ENCODE measurements at places on chromosomes 5 and 9.

- DNase-seq, result no peak
Observed at GRCh38 chr9:91001146-91001611, 199.6 kb downstream of the SYK start.

DNA sequence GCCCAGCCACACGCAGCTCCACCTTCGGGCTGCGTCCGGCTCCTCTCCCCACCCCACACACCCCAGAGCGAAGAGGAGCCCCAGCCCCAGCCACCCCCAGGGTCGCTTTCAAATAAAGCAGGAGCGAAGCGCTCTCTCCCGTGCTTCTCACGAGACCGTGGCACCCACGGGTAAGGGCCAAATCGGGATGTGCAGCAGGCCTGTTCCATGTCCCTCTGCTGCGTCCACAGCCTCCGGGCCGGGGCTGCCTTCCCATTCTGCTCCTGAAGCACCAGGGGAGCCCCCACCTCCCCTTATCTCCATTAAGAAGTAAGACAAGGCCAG lies 59.8 kb downstream of the KCNT1 start:
- no peak for DNase-seq

- DNase-seq, result no peak
Observed at GRCh38 chr5:166750376-166750775, 1541.1 kb upstream of the WWC1 start.

- DNase-seq, result no peak
Observed at GRCh38 chr5:139912158-139912557, 116.5 kb downstream of the PSD2 start.

GRCh38 chr9:37961351-37961750 lies 57.4 kb upstream of the SLC25A51 start:
- DNase-seq, result no peak

DNA sequence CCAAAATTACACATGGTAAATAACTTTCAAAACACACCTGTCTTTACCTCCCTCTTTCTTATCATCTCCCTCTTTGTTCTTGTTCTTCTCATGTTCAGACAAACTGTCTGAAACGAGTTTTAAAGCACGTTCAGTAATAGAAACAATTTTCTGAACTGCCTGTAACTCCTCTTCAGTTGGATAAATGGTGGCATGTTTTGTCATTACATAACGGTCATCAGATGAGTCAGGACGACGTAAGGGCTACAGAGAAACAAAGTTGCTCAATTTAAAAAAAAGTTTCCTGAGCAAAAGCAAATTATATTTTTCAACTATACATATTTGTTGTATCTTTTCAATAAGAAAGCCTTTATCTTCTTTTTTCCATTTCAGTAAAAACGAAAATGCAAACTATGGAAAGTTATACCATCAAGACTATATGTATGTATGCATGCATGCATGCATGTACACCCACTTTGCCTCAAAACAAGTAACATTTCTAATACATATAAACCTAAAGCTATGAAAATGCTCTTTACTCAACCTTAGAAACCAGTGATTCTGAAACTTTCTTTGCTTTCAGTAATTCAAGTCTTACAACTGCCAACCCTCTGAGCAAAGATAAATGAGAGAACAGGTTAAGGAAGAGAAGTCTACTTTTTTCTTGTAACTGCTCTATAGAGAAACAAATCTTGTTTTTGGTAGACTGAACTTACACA lies 56.0 kb downstream of the ZFR start:
- DNase-seq, result no peak

- DNase-seq, result no peak
Observed at GRCh38 chr9:138072897-138073296, 195.3 kb downstream of the CACNA1B start.

GRCh38 chr5:124264499-124264898 lies 481.9 kb downstream of the ZNF608 start:
- no peak for DNase-seq

DNA sequence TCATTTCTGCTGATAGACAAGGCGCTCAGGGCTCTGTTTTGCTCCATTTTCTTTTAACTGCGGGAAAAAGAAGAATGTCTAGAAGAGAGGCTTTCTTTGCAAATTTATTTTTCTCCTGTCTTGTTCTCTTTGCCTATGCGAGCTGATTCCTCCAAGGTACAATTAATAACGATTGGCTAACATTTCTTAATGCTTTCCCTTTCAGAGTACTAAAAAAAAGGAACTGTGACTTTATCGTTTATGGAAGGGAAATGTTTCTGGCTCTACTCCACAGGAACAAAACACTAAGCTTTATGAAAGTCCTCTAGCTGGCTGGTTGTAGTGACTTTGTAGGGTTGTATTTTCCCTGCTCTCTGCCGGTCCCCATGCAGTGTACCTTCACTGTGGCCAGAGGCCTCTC lies 11.7 kb downstream of the NSG2 start:
- DNase-seq, result peak; percentile 40

- DNase-seq, result no peak
Observed at GRCh38 chr9:6938447-6938846, 180.7 kb downstream of the KDM4C start.

DNA sequence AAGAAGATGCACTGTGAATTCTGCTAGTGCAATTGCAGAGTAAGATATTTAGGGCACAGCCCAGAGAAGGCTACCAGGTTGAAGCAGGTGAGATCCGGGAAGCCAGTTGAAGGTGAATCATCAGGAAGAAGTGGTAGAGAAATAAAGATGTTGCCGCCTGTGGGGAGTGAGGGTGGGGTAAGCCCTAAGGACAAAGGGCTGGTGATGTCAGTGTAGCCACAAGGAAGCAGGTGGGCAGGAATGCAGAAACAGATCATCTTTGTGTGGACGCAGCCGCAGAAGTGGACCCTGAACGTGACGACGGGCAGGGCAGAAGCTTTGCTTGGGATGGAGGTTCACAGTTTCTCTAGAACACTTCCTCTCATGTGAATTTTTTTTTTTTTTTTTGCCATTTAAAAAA lies 164.2 kb downstream of the ACTL7B start:
- no peak for DNase-seq

GRCh38 chr9:20835377-20836286 lies 151.6 kb downstream of the FOCAD start:
- DNase-seq, result no peak

DNA sequence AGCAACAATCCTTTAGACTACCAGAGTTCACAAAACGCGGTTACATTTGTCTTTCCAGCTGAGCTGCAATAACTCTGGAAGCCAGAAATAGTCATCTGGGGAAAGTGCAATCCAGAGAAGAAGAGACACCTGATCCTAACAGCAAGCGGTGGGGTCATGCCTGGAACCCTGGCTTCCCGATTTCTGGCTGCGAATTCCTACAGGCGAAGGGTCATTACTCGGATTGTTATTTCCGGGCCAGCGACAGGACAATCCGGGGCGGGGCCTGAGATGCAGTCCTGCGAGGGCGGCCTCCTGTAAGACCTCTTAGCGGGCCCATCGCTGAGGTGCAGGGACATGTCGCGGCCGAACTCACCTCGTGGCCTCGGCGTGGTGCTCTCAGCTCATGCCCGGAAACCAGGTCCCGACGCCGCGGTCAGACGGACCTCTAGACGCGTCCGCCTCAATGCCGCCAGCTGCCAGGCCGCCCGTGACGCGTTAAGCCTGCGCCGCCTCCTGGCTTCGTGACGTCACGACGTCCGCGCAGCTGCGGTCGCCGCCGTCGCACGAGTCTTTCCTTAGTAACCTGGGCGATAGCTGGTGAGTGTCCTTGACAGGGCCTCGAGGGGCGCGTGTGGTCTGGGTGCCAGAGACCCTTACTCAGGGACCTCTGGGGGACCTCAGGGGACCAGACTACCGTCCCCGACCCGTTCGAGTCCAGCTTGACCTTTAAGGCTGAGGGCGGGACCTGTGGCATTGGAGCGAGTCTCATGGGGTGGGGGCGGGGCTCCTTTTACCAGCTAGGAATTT lies at the start of the genes MRRF and RBM18:
MRRF (plus strand) TSS at position 523 of the 789 bp plus-strand sequence. CDS start 6,010 bp downstream, outside the sequence.
RBM18 (minus strand) TSS at position 481 of the 789 bp plus-strand sequence. CDS start 3,348 bp downstream, outside the sequence.
- peak; percentile 96 for DNase-seq

DNA sequence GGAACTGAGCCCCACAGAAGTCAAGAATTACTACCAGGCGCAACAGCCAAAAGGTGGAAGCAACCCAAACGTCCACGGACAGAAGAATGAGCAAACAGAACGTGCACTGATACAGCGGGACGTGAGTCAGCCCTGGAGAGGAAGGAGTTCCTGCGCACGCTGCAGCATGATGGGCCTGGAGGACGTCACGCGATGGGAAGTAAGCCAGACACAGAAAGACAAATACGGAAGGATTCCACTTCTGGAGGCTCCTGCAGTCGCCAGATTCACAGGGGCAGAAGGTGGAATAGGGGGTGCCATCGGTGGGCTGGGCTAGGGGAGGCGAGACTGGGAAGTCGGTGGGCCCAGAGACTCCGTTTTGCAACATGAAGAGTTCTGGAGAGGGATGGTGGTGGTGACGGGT lies 80.3 kb upstream of the PHYKPL start:
- DNase-seq, result no peak

DNA sequence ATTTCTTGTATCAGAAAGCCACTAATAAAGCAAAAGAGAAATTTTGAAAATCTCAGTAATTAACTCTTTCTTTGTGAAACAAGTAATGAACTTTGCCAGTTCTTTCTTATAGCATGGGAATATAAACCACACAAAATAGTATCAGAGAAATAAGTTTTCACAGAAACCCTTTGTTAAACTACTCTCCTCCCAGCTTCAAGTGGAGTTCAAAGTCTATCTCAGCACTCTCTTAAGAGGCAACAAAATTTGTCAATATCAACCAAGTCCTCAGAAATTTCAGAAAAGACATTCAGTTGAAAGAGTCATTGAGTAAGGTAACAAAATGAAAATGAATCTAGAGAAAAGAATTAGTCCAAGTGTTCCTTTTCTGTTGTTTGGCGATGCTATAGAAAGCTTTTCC lies 89.3 kb downstream of the NTRK2 start:
- no peak for DNase-seq

DNA sequence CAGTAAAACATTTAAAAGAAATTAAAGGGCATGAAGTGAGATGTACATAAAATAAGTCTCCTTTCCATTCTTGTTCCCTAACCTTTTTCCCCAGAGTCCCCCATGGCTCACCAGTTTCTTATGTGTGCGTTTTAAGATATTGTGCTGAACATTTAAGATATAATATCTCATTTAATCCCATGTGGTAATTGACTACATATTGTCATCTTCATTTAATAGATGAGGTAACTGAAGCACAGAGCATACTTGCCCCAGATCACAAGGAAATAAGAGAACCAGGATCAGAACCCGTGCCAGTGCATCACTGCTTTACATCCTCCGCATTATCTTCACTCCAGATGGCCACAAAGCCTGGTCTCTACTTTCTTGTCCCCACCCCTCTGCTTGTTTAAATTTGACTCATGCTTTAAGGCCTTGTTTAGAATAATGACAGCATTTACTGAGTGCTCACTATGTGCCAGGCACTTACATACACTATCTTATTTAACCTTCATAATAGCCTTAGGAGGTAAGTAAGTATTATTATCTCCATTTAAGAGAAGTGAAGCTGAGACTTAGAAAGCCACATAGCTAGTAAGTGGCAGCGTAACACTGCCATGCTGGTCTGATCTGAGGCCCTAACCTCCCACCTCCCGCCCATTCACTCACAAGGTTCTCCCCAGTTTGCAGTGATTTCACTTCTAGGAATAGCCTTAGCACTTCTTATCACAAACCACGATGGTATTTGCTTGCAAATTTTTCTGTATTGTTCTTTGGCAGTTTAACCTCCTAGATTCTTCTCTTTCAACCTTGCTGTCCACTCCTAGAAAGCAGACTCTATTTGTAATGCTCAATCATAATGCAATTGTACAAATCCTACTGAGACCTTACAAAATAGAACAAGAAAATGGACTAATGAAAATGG lies 78.4 kb upstream of the IL6ST start:
- DNase-seq, result no peak

DNA sequence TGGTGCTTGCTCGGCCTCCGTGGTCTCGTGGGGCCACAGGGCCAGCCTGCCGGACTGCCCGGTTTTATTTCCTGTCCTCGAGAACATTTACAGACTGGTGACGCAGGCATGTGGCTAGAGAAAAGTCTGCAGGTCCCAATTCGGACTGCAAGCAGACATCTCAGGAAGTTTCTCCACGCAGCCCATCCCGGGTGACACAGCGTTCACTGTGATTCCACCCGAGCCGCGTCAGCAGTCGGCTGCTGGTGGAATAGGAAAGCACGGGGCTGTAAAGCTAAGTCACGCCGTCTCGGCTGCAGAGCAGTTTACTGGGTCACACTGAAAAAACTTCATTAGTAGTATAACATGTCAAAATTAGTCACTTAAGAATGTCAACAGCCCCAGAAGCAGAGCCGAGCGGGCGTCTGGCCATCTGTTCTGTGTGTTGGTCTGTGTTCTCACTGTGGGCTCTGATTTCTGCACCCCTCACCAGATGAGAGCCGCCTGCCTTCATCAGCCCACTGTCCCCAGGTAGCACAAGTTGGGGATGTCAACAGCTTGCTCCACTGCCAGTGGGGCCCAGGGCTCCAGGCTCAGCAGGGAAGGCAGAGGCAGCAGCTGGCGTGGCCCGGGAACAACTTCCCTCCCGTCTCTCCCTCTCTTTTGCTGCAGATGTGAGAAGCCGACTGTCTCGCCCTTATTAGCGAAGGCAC lies 363.7 kb downstream of the IRX2 start:
- peak; percentile 36 for DNase-seq

GRCh38 chr9:36399980-36400331 lies at the start of gene RNF38:
Gene RNF38 (minus strand): TSS chr9:36400269. CDS start chr9:36400108, 161 bp downstream.
- no peak for DNase-seq

- DNase-seq, result no peak
Observed at GRCh38 chr9:91415290-91415689, 8.3 kb downstream of the NFIL3 start.

DNA sequence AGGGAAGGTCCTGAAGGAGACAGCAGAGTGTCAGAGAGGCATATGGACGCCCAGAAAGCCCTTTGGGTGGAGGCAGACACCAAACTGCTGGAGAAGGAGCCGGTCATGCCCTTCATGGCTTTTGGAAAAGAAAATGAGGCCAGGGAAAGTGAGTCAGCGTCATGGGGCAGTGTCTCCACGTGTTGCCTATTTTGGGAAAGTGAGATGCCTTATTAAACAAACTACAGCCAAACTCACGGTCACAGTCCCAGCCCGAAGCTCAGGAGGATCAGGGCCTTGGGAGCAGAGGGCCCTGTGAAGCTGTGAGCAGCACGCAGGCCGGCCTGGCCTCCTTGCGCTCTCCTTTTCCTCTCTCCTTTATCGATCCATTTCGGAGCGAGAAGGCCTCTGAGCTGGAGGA lies 25.0 kb downstream of the RGS3 start:
- no peak for DNase-seq

DNA sequence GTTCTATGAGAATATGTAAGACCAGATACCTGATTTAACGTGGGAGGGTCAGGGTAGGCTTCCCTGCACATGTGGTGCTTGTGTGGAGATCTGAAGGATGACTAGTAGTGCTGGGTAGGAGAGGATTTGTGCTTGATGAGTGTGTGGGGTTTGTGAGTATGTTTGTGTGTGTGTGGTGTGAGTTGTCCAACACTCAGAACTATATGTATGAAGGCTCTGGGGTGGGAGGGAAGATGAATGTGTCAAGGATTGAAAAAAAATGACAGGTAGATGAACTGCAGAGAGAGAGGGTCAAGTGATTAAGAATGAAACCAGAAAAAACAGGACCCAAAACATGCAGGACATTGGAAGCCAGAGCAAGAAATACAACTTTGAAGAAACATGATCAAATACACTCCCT lies 154.6 kb upstream of the NR3C1 start:
- DNase-seq, result no peak

GRCh38 chr9:131227112-131227958 lies 49.0 kb downstream of the FAM78A start:
- DNase-seq, result peak; percentile 52

GRCh38 chr5:92580814-92581213 lies 1000.2 kb downstream of the NR2F1-AS1 start:
- no peak for DNase-seq
